ENCODE measurements at places on chromosomes 5 and 9.

DNA sequence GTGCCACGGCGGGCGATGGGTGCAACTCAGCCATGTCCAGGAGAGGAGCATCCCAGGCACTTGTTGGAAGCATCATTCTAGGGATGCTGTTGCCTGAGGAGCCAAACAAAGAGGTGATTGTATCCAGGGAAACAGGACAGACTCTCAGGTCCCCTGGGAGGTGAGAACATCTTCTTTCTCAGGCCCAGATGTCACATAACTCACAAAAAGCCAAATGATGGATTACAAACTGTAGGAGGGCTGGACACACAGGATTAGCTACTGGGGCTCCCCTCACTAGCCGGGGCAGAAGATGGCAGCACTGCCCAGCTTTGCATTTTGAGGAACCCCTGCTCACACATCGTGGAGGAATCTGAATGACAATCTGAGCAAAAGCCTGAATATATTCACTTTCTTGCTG, 64.7 kb upstream of the NFIL3 start:
- DNase-seq = no peak

DNA sequence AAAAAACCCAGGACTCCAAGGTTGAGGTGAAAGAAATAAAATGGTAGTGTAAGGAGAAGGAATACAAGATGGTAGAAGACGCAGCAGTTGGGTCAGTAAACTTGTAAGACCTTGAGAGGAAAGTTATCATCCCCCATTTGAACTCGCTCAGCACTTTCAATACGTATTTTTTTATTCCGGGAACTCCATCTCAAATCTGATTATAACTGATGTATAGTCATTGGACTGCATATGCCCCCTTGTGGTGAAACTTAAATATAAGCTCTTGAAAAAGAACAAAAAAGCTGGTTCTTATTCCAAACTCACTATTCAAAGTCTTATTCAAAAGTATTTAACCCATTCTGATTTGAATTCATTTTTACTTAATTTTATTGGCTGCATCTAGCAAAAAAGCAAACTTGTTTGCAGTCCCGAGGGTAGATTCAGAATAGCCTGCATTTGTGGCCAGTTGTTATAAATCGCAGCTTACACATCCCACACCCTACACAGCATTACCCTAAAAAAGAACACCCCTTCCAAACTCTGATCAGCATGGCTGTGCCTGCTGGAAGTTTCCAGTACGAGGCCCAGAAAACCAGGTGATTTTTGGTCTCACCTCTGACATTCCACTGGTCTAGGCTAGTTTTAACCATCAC, 118.0 kb downstream of the ESM1 start:
- DNase-seq = no peak

DNA sequence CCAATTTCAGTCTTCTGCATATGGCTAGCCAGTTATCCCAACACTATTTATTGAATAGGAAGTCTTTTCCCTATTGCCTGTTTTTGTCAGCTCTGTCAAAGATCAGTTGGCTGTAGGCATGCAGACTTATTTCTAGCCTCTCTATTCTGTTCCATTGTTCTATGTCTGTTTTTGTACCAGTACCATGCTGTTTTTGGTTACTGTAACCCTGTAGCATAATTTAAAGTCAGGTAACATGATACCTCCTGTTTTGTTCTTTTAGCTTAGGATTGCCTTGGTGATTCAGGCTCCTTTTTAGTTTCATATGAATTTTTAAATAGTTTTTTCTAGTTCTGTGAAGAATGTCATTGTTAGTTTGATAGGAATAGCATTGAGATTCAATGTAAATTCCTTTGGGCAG, 104.9 kb upstream of the SLCO6A1 start:
- no peak for DNase-seq

DNA sequence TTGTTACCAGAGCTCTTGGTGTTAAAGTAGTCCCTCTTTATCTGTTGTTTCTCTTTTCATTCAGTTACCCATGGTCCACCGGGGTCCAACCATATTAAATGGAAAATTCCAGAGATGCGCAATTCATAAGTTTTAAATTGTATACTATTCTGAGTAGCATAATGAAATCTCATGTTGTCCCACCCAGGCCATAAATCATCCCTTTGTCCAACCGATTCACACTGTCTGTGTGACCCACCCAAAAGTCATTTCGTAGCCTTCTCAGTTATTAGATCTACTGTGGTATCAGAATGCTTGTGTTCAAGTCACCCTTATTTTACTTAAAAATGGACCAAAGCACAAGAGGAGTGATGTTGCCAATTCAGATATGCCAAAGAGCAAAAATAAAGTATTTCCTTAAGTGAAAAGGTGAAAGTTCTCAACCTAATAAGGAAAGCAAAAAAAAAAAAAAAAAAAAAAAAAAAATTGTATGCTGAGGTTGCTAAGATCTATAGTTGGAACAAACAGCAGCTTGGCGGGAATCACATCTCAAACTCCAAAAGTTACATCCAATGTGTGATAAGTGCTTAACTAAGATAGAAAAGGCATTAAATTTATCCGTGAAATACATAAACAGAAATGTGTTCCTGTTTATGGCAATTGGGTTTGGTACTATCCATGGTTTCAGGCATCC, 106.8 kb upstream of the GPBP1 start:
- DNase-seq = no peak

DNA sequence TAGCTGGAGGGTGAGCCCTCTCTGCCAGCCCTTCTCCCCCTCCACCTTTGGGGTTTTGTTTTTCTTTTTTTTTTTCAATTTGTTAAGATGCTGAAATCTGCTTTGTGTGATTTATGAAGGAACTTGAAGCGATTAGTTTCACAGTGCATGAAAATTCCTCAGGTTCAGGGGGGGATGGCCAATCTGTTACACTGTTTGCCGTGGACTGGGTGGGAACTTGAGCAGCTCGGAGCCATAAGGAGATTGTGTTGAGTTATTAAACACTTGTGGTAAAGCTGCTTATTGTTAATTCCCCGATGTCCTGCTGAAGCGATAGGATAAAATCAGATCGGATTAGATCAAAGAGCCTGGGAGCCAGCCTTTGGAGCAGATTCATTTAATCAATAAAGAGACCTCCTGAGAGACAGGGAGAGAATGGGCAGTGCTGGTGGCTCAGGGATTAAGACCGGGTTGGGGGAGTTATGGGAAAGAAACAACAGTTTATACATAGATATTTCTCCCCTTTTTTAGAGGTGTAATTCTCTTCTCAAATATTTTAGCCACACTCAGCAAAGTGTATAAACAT, 105.8 kb upstream of the SPATA31D4 start:
- no peak for DNase-seq

- no peak for DNase-seq
These were observed 53.3 kb upstream of the SPATA31D4 start for GRCh38 chr9:81874931-81875330.

DNA sequence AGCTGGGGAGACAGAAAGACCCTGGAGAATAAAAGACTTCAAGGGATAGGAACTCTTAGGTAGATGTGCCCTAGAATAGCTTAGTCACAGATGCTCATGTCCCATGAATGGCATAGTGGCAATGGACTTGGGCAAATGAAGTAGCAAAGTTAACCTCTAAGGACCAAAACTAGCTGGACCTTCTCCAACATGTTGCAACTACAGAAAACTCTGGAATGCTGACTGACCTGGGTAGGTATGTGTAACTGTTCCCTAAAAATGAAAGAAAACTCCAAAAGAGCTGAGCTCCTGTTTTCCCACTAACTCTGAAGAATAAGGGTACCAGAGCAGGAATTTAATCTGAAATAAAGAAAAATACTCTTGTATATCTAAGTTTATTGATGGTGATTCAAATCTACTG, 12.5 kb upstream of the LPAR1 start:
- no peak for DNase-seq

GRCh38 chr5:114883675-114884074, 286.0 kb downstream of the TRIM36 start:
- no peak for DNase-seq

DNA sequence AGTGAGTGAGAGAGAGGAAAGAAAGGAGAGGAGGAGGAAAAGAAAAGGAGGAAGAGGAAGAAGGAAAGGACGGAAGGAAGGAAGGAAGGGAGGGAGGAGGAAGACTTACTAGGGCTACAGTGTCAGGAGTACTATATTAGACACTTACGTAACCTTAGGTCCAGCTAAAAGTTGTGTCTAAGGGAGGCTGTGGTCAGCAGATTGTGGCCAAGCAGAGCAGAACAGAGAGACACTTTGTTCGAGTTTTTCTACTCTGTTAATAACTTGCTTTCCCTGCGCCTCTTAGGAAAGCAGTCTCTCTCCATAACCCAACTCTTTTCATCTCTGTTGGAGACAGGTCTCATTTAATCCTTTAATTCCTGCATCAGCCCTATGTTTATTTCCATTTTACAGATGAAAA, 138.9 kb downstream of the KCNN2 start:
- DNase-seq = no peak

GRCh38 chr5:91366551-91366950, 16.6 kb downstream of the ARRDC3 start:
- DNase-seq = no peak

DNA sequence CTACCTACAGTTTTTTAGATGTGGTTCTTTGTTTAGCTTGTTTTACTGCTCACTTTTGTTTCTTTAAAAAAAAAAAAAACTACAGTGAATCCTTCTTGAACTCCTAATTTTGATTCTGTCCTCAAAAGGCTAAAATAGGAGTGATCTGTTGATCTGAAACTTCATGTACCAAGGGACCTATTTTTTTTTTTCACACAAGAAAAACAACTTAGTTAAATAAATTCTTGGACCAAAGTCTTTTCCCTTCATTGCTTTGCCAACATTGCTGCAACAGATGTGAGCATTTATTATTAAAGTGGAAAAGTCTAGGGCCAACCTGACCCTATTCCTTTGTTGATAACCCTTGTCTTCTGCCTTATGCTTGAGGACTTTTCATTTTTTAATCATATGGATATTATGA, 236.8 kb downstream of the ARHGEF28 start:
- no peak for DNase-seq

- DNase-seq = no peak
These were observed 11.1 kb downstream of the CXCL14 start for GRCh38 chr5:135567661-135568060.

DNA sequence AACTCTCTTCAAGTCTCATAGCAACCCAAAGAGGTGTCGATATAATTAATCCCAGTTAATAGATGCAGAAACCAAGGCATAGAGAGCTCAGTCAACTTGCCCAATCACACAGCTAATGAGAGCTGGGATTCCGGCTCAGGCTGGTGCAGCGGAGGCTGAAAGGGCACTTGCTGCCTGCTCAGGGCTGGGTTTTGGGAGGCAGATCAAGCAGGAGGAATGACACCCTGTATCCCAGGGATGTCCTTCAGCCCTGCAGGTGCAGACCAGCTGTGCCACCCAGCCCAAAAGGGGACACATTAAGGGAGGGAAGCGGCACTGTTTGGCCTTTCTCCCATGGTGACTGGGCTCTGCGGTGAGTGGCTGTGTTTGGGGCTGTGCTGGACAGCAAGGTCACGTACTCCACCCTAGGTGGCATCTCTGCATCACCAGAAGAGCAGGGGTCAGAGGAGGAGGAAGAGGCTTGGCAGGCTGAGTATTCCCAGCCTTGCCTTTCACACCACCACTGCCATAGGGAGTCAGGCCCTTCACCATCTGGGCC, 124.1 kb downstream of the MVB12B start:
- no peak for DNase-seq
